ENCODE measurements at places on chromosomes 2 and 18.

DNA sequence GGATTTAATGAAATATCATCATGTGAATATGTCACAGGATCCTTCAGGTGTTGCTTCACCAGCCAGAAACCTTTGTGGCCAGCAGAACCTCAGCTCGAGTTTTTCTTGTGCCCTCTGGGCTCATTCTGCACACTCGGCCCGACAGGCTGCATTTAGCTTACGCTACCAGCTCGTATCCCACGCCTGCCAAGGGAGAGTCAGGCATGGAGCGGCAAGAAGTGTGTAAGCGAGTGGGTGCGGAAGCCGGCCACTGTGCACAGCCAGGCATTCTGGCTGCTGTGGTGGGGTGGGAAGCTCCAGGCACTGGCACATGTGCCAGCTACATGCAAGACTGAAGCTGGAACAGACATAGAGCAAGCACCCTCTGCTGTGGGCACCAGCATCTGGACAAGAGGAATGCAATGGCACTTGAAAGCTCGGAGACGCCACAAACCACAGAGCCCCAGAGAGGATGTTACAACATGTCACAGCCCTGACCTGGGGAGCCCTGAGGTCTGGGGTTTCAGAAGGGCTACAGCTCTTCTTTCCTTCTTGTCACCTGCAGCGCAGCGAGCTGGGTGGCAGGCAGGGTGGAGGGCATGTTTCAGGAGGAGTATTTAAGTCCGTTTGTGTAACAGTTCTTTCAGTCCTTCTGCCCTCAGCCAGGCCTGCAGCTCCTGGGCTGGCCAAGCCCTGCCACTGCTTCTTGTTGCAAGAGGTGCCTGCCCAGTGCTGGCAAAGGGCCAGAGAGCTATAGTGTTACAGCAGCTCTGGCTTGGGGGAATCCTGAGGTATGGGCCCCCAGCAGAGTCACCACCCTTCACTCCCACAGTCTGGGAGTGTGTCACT is 257.3 kb upstream of the HNMT start:
- no peak for DNase-seq

- DNase-seq = no peak
Observed at GRCh38 chr2:231597014-231597611, 4.4 kb downstream of the TEX44 start.

- DNase-seq = no peak
Observed at GRCh38 chr2:12455661-12456060, 261.1 kb upstream of the TRIB2 start.

- DNase-seq = no peak
Observed at GRCh38 chr18:68735483-68736343, 20.8 kb upstream of the TMX3 start.

DNA sequence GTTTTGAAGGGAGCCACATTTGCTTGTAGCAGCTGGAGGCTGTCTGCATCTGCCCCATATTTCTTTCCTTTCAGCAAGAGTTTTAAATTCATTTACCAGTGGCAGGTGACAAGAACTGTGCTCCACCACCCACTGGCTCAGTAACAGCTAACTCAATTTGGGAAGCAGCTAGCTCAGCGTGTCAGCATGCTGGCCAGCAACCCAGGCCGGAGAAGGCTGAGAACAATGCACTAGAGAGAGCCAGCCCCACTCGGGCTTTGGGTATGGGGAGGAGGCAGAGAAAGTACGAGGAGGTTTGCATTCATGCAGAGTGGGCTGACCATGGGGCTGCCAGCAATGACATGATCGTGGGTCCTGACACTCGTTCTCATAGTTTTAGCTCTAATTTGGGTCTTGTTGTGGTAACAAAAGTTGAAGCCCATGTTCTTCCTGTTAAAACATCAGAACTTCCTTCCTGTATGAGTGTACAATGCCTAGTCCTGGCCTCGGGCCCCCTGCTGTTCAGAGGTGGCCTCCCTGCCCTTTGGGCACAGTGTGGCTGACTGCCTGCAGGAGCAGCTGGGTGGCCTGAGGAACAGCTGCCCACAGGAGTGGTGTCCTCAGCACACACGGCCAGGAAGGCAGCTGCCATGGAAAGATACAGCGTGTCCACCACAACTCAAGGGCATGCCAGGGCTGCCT is 23.0 kb downstream of the CDC42EP3 start:
- DNase-seq = peak; percentile 64

DNA sequence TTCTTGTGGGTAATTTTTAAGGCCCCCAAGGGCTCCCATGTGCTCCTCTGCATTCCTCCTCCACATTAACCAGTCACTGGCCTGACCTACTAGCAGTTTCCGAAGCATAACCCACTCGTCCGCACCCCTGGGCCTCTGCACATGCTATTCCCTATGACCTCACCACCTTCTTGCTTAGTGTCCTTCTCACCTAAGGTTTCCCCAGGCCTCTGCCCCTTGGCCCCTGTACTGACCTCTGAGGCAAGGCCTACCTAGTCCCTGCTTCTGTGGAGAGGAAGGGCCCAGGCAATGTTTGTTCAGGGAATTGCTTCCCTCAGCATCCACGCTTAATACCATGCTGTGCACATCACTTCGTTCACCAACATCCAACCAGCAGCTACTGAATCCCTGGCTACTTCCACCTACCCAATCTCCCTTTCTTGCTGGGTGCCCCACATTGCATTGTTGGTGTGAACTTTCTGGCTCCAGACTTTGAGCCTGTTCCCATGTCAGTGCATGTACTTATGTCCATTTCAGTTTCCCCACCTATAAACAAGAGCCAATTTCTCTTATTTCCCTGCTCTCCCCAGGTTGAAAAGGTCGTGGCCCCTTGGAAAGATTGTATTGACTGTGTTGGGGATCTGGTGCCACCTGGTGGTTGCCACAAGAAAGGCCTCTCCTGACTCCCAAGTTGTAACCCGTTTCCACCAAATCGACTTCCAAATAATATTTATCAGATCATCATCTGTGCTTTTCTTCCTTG is 19.2 kb upstream of the TMEM177 start:
- DNase-seq = no peak

DNA sequence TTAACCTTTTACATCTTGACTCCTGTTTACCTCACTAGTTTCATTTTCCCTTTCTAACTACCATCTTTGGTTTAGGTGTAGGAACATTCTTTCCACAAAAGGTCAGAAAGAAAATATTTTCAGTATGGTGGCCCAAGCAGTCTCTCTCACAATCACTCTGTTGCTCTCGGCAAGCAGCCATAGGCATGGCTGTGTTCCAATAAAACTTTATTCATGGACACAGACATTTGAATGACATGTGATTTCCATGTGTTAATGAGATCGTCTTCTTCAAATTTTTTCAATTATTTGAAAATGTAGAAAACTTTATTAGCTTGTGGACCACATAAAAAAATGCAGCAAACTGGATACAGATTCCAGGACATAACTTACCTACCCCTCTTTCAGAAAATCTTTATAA is 109.7 kb upstream of the CNTNAP5 start:
- no peak for DNase-seq

GRCh38 chr2:4353668-4354067 is 650.3 kb downstream of the DCDC2C start:
- DNase-seq = no peak

DNA sequence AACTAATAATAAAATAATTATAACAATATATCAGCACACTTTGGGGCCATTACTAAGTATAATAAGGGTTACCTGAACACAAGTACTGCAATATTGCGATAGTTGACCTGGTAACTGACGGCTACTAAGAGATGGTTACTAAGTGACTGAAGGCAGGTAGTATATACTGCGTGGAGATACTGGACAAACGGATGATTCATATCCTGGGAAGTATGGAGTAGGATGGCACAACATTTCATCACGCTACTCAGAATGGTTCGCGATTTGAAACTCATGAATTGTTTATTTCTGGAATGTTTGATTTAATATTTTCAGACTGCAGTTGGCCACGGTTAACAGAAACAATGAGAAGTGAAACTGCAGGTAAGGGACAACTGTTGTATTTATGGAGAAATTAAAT is 39.5 kb upstream of the FLACC1 start:
- no peak for DNase-seq

DNA sequence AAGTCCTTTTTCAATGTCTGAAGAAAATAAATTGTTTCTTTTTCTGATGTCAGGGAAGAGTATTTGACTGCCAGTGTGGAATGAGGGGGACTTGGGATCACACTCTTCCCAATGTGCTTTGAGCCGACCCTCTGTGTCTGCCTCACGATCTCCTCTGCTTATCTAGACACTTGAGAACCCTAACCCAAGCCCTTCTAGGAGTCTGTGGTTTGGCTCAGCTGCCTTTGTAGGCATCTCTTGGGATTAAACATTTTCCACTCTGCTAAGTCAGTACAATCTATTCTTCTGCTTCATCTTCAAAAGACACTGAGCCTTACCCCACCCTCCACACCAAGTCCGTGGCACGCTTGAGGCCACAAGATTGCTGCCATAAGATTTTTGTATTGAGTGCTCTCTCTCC is 19.4 kb downstream of the FAM110C start:
- DNase-seq = no peak

DNA sequence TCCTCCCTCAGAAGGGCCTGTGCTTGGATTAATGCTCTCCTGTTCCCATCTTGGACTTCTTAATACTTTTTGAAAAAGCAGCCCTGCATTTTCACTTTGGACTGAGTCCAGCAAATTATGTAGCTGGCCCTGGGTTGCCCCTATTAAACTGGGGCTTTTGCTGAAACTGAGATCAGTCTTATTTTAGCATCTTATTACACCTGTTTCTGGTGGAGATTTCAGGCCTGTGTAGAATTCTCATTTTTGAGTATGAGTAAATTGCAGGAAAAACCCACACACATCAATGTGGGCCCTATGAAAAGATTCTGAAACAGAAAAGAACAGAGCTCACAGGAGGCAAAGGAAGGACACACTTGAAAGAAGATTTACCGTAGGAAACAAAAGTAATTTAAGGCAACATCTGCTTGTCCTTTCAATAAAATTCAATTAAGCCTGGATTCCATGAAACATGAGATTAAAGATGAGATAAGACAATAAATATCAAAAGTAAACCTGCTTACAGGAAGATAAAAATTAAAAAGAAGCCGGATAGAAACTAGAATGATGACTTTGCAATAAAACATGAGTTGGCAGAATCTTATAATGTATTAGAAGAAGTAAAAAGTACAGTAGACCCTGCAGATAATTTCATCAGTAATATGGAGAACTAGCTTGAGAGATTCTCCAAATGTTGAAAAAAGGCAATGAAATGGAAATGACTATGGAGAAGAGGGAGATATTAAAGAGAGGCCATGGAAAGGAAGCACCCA is 90.7 kb upstream of the GCFC2 start:
- no peak for DNase-seq

- no peak for DNase-seq
Observed at GRCh38 chr2:160679686-160680085, 186.1 kb upstream of the RBMS1 start.

DNA sequence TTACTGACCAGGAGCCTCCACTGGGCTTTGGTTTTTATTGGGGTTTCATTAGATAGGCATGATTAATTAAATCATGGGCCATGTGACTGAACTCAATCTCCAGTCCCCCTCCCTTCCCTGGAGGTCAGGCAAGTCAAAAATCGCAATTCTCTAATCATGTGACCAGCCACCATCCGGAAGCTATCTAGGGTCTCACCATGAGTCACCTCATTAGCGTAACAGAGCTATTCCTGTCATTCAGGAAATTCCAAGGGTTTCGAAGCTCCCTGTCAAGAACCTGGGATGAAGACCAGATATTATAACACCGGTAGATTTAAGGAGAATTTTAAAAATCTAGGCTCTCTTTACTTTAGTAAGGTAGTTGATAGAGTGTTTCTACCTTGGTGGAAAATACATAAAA is 180.3 kb upstream of the TCF4 start:
- DNase-seq = no peak

DNA sequence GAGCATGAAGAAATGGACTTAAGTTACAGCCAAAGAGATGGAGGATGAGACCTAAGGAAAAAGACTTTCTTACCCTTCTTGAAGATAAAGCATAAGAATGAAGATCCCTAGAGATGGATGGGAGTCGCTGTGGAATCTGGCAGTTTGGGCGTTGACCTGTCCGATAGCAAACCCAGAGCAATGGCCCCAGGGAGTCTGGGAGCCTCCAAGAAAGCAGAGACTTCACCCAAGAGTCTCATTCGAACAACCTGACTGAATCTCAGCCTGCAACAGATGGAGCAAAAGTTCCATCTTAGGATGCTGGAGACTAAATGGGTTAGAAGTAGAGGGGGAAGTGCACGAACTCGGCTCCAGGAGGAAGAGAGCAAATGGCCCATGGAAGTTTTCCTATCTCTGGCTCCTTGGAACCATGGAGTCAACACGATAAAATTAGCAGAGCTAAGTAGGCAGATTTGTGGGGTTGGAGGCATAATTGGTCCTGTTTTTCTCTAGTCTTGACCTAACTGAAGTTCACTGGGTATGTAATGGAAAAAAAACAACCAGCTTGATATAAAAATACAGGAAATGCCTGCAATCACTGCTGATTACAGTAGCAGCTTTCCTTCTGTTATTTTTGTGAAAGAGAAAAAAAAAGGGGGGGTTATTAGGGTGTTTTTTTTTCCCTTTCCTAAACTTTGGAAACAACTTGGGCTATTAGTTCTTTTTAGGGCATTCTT is 178.4 kb upstream of the EPAS1 start:
- DNase-seq = no peak
